NCI-H1417 treated with DMSO at 0.1 percent for 48 hours (cell line): ENCODE measurements at places on chromosomes 5 and 9.

- peak; percentile 6 for DNase-seq
These were observed 35.7 kb downstream of the PCDHAC2 start for GRCh38 chr5:141001844-141002604.

- no peak for DNase-seq
These were observed 85.8 kb downstream of the RIC1 start for GRCh38 chr9:5714501-5715401.

GRCh38 chr9:17863213-17863883 lies 284.5 kb downstream of the SH3GL2 start:
- no peak for DNase-seq

DNA sequence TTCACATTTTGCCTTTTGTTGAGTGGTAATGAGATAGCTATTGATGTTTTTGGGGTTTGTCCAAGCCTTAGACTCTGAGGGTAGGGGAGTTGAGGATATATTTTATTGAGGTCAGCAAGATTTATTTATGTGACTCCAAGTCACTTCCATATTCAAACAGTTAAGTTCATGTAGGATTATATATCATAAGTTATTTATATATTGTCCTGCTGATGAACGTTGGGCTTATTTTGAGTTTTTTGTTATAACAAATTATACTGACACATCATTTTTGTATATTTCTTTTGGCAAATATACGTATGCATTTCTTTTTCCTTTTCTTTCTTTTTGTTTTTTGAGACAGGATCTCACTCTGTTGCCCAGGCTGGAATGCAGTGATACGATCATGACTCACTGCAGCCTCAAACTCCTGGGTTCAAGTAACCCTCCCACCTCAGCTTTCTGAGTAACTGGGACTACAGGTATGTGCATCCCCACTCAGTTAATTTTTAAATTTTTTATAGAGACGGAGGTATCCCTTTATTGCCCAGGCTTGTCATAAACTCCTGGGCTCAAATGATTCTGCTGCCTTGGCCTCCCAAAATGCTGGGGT lies 23.5 kb upstream of the IL12B start:
- DNase-seq = no peak

- DNase-seq = no peak
These were observed 303 bp downstream of the LIFR start for GRCh38 chr5:38556088-38556598.

GRCh38 chr5:123472150-123472924 lies 39.6 kb upstream of the CSNK1G3 start:
- DNase-seq = no peak

DNA sequence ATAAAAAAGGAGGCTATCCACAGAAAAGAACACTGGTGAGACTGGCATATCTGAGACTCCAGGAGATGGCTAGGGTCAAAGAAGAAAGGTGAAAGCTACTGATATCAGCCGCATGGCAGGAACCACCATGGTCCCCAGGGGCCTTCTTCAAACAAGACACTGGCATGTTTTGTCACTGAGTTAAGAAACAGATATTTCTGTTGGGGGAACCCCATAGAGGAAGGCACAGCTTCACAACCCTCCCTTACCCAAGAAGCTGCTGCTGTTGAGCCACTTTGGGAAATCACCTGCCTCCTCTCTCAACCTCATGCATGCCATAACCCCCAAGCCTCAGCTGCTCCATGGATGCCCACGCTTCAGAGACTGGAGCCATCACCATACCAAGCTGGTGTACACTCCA lies 13.3 kb upstream of the BTNL3 start:
- no peak for DNase-seq

DNA sequence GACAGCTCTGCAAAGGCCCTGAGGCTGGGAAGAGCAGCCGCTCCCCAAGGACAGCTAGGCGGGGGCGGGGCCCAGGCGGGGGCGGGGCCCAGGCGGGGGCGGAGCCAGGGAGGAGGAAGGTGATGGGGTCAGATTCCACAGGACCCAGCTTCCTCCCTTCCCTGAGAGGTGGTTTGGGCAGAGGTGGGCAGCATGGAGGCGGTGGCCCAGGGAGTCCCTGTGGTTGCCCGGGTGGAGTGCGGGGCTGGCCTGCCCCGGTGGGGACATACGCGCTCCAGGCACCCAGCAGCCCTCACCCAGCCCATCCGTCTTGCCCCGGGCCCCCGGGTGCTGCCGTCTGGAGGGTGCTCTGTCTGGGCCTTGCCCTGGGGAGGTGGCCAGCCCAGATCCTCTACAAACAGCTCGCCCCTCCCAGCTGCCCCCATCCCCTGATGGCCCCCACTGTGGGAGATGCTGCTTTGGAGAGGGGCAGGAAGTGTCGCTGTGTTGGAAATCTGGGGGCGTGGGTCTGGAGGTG lies 11.0 kb upstream of the RNU6ATAC start:
- DNase-seq = no peak

DNA sequence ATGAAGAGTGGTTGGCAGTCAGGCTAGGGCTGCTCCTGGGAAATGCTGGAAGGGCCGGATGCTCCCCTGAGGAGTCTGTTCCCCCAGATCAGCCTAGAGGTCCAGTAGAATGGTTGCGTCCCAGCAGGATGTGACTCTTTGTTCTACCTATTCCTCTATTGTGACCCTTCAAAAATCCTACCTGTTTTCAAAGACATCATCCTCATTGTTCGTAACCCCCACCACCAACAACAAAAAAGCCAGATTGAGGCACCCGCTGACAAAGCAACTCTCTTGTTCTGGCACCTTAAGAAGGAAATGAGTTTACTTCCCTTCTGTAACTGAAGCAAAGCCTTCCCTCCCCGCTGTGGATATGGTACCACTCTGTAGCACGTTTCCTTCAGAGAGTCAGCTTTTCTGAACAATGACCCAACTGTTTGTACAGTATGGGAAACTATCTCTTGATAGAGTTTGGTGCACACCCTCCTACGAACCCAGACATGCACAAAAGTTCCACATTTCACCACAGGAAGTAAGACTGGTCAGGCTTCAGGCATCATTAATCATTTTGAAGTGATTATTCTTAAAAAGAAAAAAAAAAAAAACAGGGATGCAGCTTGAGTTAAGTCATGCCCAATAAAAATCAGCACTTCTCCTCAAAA lies 207.2 kb downstream of the ENC1 start:
- no peak for DNase-seq

- no peak for DNase-seq
These were observed 97.9 kb upstream of the MAP3K1 start for GRCh38 chr5:56717253-56717987.

DNA sequence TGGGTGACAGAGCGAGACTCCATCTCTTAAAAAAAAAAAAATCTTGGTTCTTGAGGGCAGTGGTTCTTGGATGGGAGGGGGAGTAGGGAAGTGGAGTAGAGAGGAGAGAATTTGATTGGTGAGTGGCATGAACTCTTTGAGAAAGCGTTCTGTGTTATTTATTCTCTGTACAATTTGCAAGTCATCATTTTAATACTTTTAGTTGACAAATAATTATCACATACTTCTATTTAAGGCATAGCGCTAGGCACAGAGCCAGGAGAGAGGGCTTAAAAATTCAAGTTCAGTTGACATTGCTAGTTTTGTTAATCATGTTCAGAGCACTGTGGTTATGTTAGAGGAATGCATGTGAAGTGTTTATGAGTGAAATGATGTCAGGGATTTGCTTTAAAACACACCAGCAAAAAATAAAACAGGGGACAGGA lies 24.6 kb downstream of the HSDL2 start:
- no peak for DNase-seq

DNA sequence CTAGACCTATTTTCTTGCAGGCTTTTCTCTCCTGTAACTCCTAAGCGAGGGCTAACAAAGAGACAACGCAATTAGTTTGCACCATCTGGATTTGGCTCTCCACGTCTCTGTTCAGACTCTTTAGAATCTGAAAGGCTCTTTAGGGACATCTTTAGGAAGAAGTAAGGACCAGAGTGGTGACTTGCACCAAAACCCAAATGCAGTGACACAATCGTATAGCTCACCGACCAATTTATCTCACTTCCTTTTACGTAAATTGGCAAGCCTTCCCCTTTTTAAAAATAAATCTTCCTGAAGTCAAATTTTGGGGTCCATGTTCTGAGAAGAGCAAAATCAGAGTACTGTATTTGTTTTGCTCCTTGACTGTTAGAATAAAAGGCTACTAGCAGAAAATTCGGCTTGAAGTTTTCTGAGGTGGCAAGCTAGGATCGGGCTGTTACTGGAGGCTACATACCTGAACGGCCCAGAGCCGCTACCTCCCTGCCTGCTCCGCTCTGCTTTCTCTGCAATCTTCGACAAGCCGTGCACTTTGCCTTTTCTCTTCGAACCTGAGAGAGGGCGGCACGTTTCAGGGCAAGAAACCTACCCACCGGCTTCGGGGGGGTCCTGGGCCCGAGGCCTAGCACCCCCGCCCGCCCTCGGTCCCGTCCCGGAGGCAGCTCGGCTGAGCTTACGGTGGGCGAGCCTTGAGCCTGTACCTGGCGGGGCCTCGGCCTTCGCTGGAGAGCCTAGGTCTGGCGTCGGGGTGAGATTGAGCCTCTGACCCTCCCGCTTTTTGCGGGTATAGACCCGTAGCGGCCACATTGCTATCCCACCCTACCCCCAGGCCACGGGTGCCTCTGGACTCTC lies 537 bp downstream of the MEIKIN start:
- no peak for DNase-seq

DNA sequence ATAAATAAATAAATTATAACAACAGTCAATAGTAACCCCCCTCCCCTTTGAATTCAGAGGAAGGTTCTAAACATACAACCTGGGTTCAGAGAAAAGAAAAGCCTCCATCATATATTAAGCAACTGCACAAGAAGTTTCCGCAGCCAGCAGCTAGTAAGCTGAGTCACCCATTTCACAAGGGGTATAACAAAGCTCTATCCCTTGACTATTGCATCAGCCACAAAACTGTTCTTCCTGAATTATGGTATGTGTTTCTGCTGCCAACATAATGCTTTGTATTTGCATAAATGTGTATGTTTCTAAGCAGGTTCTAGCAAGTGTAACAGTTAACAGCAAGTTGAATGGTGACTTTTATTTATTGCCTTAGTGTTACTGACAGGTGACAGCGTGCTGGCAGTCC lies 6.8 kb upstream of the CEP120 start:
- no peak for DNase-seq

GRCh38 chr5:120073722-120074121 lies 390.4 kb upstream of the PRR16 start:
- no peak for DNase-seq

DNA sequence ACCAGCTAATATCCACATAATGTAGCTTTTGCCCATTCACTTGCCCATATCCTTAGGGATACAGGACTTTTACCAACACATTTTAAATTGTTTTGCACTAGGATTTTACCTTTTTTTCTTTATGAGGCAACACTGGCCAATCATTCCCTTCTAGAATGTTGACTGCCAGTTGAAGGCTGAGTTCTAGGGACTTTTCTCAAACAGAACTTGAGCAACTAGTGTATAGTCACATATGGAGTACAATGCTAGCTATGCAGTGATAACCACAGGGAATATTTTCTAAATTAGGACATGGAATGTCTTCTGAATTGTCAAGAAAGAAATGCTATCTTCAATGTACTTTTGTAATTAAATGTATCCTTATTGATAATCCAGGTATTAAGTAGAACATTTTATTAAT lies 133.6 kb downstream of the OXCT1 start:
- no peak for DNase-seq

DNA sequence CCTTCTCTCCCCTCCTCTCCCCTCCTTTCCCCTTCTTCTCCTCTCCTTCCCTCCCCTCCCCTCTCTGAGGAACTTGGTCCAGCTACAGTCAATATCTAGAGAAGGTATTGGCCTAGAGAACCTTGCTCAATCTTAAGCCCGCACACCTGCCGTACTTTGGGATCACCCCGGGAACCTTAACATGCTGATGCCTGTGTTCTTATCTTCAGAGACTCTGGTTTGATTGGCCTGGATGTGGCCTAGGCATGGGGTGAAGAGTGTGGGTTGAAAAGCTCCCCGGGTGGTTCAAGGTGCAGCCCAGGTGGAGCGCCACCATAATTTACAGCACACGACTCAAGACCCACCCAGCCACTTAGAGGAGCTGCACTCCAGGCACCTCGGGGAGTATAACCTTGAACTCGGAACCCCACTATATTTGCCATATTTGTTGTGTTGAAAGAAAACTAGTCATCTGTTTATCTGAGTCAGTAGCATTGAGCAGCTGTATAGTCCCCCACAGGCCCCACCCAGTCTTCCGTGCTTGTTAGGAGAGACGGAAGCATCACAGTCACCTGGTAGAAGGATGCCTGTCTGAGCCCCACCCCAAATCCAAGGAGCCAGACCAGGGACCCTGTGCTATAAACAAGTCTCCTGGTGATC lies 14.4 kb upstream of the PHF19 start:
- no peak for DNase-seq
